Stimulated activated CD8-positive, alpha-beta memory T cell treated with anti-CD3 and anti-CD28 coated beads, Interleukin-4, amount 100 ng/mL, for 4 hours (primary cell): ENCODE measurements at places on chromosomes 2 and 18.

GRCh38 chr2:66919286-66919685, 477.8 kb upstream of the ETAA1 start:
- no peak for DNase-seq

DNA sequence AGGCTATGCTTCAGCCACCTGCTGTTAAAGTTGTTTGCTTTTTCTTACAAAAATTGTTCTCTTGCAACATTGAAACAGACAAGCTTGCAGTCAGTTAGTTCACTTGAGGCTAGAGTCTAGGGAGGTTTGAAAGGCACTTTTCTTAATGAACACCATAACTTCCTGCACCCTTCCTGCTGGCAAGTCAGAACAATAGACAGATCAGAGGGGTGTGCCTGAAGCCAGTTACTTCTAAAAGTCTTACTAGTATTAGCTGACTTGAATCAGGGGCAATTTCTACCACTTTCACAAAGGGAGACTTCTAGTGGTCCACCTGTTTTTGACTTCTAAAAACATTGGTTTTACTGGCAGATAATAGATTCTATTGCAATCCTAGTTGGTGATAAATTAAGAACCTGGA, 367.4 kb upstream of the CDH20 start:
- DNase-seq: no peak

DNA sequence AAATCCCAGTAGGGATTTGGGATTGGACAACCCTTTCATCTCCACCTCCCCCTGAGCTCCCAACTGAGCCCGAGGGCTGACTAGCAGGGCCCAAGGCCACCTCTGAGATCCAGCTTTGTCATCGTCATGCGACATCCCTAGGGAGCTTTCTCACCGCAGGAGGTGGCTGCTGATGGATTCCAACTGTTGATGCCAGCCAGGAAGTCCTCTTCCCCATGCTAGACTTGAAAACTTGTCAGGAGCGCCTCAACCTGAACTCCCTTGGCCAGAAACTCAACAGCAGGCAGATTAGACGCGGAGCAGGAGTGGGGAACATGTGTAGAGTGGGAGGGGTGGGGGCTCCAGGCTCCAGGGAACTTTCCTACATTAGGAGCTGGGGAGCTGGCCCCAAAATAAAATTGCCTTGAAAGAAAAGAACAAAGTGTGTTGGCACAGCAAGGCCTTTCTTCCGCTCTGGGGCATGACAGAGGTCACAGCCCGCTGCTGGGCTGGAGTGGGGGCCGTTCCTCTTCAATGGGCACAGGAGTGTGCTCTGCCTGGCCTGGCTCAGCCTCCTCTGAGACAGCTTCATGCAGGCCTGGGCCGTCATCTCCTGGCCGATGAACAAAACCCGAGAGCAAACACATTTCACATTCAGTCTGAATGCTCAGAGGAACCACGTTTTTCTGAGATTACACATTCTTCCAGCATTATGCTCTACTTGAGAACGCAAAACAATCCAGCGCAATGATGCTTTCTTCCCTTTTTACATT, 34.5 kb downstream of the EMILIN2 start:
- no peak for DNase-seq

GRCh38 chr18:47986620-47987387, 56.3 kb upstream of the SMAD2 start:
- DNase-seq: no peak

GRCh38 chr2:208274748-208275147, 8.7 kb downstream of the PIKFYVE start:
- no peak for DNase-seq

- DNase-seq: no peak
Observed at GRCh38 chr18:41753826-41754225, 201.2 kb upstream of the PIK3C3 start.

- DNase-seq: no peak
Observed at GRCh38 chr18:9673296-9674251, 34.5 kb upstream of the RAB31 start.

GRCh38 chr2:47074691-47075090, 80.4 kb downstream of the STPG4 start:
- DNase-seq: no peak

DNA sequence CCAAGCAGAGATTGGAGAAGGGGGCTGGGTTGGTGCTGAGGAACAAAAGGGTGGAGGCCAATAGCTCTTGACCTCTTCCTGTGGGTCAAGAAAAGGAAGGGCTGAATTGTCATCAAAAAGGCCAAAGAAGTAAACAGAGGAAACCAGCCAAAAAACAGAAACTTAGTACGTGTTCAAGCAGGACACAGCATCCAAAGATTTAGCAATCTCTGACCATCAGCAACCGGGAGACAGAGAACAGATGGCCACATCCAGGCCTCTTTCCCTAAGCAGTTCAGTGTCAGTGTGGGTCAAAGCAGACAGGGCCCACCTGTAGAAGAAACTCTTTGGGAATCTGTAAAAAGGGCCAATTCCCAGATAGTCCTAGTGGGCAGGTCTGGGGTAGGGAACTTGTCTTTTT, 2.9 kb downstream of the DNPEP start:
- no peak for DNase-seq

DNA sequence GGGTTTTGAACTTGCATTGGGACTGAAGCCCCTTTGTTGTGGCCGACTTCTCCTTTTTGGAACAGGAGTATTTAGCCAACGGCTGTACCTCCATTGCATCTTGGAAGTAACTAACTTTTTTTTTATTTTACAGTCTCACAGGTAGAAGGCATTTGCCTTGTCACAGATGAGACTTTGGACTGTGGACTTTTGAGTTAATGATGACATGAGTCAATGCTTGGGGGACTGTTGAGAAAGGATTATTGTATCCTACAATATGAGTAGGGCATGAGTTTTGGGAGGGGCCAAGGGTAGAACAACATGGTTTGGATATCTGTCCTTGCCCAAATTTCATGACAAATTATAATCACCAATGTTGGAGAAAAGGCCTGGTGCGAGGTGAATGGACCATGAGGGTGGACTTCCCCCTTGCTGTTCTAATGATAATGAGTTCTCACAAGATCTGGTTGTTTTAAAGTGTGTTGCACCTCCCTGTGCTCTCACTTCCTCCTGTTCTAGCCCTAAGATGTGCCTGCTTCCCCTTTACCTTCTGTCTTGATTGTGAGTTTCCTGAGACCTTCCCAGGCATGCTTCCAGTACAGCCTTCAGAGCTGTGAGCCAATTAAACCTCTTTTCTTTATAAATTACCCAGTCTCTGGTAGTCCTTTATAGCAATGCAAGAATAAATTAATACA, 1269.4 kb upstream of the CHAC2 start:
- no peak for DNase-seq

- no peak for DNase-seq
Observed at GRCh38 chr18:63079114-63079513, 240.5 kb downstream of the BCL2 start.

GRCh38 chr18:3623769-3624545, 174.0 kb downstream of the TGIF1 start:
- no peak for DNase-seq

DNA sequence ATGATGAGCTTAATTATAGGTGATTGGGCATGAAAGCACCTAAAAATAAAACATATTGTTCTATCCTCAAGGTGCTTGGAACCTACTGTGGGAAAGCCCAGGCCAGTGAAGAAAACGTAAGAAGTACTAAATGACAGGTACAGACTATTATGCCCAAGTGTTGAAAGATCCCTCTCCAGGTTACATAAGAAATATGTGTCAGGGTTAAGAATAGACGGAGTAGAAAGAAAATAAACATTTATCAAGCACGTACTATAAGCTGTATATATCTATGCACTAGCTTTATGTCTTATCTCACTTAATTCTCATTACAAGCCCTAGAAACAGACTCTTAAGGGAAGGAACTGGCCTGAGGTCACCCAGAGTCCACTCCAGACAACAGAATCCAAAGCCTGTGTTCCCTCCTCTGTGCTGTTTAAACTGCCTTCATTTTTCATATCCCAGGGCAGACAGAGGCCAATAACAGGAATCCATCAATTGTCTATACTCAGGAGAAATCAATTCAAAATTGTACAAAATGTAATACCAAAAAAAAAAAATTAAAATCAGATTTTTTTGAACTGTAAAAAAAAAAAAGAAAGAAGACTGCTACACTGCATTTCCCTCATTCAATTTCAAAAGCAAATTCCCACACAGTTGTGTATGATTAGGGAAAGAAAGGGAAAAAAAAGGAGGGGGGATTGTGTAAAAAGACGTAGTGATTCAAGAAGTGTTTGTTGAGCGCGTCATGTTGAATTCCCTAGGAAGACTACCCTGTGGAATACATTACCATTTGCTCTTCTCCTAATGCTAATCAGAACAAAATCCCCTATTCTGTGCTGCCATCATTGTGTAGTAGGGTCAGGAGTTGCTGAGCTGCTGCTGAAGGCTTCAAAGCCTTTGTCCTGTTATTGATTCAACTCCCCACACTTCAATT, 156.3 kb downstream of the IRS1 start:
- no peak for DNase-seq

- DNase-seq: no peak
Observed at GRCh38 chr2:188889187-188889586, 85.0 kb upstream of the COL3A1 start.

- no peak for DNase-seq
Observed at GRCh38 chr2:18176679-18177215, 298.3 kb downstream of the KCNS3 start.

GRCh38 chr2:113124984-113125855, 2.2 kb upstream of the IL1RN start:
- no peak for DNase-seq

GRCh38 chr2:885230-886071, 65.2 kb upstream of the SNTG2 start:
- no peak for DNase-seq

DNA sequence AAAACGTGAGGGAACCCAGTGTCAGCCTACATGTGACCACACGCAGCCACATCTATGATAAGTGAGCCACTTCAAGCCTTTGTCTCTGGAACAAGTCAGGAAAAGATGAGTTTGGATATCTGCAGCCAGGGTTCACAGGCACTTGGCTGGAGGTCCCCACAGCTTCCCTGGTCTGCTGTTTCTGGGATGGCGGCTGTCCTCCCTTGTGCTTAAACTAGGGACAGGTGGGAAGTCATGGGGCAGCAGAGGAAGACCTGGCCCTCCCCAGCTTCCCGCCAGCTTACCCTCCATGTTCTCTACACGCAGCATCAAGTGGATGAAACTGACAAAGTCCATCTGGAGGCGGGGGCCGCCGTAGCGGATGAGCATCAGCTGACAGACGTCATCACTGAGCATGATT, 38.5 kb upstream of the GALNT14 start:
- no peak for DNase-seq

DNA sequence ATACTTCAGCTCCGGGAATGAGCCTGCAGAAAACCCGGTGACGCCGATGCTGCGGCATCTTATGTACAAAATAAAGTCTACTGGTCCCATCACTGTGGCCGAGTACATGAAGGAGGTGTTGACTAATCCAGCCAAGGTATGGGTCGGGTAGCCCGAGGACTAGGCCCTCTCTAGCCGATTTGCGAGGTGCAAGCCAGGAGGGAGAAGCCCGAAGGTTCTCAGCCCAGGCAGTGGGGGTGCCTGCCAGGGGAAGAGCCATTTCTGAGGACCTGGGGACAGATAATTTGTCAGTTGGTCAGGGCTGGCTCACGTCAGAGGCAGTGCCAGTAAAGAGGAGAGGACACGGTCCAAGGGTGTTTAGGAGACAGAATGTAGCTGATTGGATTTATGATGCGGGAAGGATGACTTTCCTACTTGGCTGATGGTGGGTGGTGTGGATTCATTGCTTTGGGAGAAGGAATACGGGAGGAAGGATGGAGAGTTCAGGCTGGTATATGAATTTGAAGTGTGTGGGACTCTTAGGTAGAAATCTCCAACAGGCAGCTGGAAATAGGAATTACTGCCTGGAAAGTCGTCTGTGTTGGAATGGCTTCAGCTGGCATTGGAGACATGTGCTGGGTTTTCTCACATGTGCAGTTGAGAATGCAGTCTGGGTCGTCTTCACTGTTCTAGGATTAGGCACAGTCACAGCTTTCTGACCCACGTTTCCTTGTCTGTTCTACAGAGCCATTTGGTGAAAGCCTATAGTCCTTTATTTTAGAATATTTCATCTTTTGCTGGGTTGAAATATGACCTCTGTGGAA, 874 bp downstream of the NDUFAF7 start:
- DNase-seq: no peak

DNA sequence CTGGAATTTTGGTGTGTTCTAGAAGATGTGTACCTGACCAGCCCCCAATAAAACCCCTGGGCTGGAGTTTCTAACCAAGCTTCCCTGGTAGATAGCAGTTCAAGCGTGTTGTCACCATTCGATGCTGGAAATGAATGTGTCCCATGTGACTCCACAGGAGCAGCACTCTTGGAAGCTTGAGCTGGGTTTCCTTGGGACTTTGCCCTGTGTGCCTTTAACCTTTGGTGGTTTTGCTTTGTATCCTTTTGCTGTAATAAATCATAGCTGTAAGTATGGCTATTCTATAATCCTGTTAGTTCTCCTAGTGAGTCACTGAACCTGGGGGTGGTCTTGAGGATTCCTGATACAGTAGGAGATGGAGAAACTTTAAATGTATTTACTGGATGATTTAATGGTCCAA, 65.2 kb downstream of the KLHL14 start:
- no peak for DNase-seq

DNA sequence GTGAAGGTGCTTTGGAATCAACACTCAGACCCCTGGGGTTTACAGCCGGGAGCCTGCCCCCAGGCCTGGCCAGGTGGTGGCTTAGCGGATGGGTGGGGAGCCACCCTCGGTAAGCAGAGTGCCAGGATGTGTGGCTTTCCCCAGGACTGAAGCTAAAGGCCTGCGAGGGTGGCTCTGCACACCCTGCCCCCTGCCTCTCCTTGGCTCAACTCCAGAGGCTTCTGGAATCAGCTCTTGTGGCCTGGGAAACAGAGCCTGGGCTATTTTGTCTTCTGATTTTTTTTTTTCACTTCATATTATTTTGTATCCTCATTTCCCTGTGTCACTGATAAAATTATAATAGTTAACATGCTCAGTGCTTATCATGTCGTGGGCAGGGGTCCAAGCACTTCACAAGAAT, 79.8 kb downstream of the RHOB start:
- DNase-seq: no peak

- DNase-seq: no peak
Observed at GRCh38 chr2:184049566-184049965, 548.8 kb upstream of the ZNF804A start.

- DNase-seq: no peak
Observed at GRCh38 chr2:163039266-163039665, 200.7 kb upstream of the KCNH7 start.

DNA sequence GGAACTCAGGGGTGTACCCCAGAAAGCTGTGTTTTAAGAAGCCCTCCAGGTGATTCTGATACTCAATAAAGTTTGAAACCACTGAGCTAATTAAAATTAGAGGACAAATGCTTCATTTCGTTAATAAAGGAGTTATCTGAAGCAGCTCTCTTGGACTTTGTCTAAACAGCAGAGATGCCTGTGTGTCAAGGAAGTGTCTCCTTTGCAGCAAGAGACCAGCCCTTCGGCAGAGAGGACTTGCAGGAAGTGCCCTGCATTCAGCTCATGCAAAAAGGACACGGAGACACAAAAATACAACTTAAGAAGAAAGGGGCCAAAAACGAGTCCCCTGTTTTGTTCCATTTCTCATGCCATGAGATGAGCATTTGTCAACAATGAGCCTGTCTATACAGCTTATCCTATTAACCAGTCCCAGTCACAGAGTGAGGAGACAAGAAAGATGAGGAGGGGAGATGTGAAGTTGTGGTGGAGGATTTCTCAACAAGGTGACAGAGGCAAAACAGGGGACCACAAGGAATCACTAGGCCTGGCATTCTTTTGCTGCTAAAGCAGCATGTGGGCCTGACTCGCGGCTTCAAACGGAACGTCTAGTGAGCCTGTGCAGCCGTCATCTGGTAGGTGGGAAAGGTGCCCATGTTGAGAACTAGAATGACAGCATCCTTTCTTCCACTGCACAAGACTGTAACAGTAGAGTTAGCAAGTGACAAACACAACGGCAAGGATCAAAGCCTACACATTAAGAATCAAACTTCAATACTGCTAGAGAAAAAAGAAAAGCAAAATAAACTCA, 152.3 kb downstream of the ANTXR1 start:
- DNase-seq: no peak
